ENCODE measurements at places on chromosomes 16 and 17. TPM values are rescaled to one million over a fixed set of nuclear protein-coding genes. Genes with fewer than 3 reads are reported as not detected.

GRCh38 chr16:2956579-2956956, 7.5 kb upstream of the KREMEN2 start:
- H3K27me3 ChIP-seq: peaks cover under 1% of the 10 kb centered on the region
- no peak for DNase-seq
- H3K36me3 ChIP-seq: no peaks in the 10 kb centered on the region
- no peak overlapping the region for H3K4me3 ChIP-seq

DNA sequence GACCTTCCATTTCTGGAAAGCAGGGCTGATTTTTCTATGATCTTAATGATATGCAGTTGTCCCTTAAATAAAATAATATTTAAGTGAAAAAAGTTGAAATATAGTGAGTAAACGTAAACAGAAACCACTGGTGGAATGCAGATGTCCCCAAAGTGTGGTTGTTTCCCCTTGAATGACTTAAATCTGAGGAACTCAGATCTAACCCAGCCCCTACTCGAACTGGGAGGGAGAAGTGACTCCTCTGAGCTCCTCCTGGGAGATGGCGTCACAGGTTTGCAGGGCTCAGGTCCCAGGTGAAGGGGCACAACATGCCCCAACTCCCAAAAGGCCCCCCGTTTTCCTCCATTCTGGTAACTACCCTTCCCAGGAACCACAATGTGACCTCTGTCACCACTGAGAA, 142.8 kb downstream of the IRF8 start:
- DNase-seq: no peak
- H3K4me1 ChIP-seq: peaks cover 12% of the 10 kb centered on the region
- no peak overlapping the region for H3K27ac ChIP-seq
- H3K4me3 ChIP-seq: no peak overlapping the region
- no peaks in the 10 kb centered on the region for H3K36me3 ChIP-seq
- H3K27me3 ChIP-seq: no peaks in the 10 kb centered on the region

MPDU1 gene
- total RNA-seq: 26.2 TPM

HSD17B2 gene
- not detected for total RNA-seq

MYL4 gene
- 0.52 TPM for total RNA-seq

GRCh38 chr17:5952518-5952917, 117.7 kb upstream of the WSCD1 start:
- no peaks in the 10 kb centered on the region for H3K4me1 ChIP-seq
- H3K36me3 ChIP-seq: no peaks in the 10 kb centered on the region
- no peaks in the 10 kb centered on the region for H3K27me3 ChIP-seq
- no peak overlapping the region for H3K27ac ChIP-seq
- no peak overlapping the region for H3K4me3 ChIP-seq

DNA sequence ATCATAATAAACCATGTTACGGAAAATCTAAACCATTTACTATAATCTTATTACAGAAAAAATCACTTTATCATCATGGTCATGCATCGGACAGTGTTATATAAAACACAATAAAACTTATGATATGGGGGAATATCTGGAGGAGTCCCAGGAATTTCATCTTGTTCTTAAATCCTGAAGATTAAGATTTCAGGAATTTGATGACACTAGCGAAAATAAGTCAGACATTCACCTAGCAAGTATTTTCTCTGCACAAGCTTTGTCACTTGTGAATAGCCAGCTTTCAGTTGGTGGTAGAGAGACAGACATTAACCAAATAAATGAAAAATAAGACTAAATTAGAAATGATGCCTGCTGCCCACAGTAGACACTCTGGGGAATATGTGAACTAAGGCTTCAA, 410.0 kb downstream of the RBFOX1 start:
- no peak overlapping the region for H3K27ac ChIP-seq
- H3K4me3 ChIP-seq: no peak overlapping the region
- H3K4me1 ChIP-seq: no peaks in the 10 kb centered on the region
- no peak for DNase-seq
- no peaks in the 10 kb centered on the region for H3K27me3 ChIP-seq

All from esophagus muscularis mucosa (tissue), 4 donors.